ENCODE measurements at places on chromosomes 1 and 21. TPM values are rescaled to one million over a fixed set of nuclear protein-coding genes. Genes with fewer than 3 reads are reported as not detected.

Gene FAM3B
- 59.7 TPM for total RNA-seq

DNA sequence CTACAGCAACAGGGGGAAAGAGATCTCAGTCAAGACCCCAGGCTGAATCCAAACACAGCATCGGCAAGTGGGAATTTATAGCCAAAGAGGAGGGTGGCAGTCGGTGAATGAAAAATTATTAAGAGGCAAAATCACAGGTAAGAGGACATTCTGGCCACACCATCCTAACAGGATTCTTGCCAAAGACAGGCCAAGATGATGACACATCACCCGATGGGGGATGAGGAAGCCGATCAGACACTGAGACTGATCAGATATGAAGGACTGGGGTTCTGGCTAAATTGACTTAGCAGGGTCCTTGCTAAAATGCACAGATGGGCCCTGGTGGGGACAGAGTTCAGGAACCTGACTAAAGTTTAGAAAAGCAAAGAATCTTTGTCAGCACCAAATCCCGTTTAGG, 402.2 kb downstream of the SMYD3 start:
- no peak overlapping the region for H3K27ac ChIP-seq
- no peaks in the 10 kb centered on the region for H3K4me1 ChIP-seq
- DNase-seq, result no peak
- no peaks in the 10 kb centered on the region for H3K27me3 ChIP-seq

- H3K27me3 ChIP-seq, result peaks cover 3% of the 10 kb centered on the region
- H3K4me3 ChIP-seq, result no peak overlapping the region
- no peaks in the 10 kb centered on the region for H3K4me1 ChIP-seq
- no peak for DNase-seq
- H3K27ac ChIP-seq, result no peak overlapping the region
These were observed 40.4 kb downstream of the OLIG1 start for GRCh38 chr21:33110340-33110715.

GRCh38 chr1:203935321-203935720, 73.9 kb downstream of the SNRPE start:
- H3K36me3 ChIP-seq, result no peaks in the 10 kb centered on the region
- no peaks in the 10 kb centered on the region for H3K4me1 ChIP-seq
- DNase-seq, result no peak

DNA sequence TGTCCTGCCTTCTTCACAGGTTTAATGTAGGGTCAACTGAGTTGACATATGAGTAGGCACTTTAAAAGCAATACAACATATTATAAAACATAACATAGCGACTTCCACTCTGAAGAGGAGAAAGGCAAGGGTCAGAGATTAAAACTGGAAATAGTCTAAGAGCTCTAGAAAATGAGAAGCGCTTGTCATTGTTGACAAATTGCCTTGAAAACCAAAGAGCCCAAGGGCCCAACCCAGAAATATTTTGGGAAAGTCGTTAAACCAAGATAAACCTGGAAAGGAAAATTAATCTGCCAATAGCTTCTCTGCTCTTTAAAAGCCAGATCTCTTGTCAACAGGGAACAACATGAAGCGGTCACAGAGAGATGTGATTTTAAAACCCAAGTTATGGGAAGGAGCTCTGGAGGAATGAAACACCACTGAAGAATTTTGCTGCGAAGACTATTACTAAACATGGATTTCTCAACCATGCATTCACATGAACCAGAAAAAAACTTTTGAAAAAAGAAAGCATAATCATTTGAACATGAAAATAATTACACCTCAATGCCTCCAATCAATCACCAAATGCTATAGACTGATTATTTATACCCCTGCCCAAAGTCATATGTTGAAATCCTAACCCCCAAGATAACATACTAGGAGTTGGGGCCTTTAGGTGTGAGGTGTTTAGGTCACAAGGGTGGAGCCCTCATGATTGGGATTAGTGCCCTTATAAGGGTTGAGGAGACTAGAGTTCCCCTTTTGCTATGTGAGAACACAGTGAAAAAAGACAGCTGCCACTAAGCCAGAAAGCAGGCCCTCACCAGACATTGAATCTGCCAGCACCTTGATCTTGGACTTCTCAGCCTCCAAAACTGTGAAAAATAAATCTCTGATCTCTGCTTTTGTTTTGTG, 33.0 kb upstream of the MTF1 start:
- H3K4me3 ChIP-seq, result no peak overlapping the region
- no peak overlapping the region for H3K27ac ChIP-seq
- no peaks in the 10 kb centered on the region for H3K36me3 ChIP-seq
- no peaks in the 10 kb centered on the region for H3K4me1 ChIP-seq
- no peak for DNase-seq
- H3K27me3 ChIP-seq, result no peaks in the 10 kb centered on the region
